ENCODE measurements at places on chromosomes 13 and 19.

- no peak for DNase-seq
Observed at GRCh38 chr19:46133101-46133627, 8.7 kb upstream of the IGFL3 start.

- no peak for DNase-seq
Observed at GRCh38 chr13:45565331-45565730, 50.2 kb downstream of the ERICH6B start.

DNA sequence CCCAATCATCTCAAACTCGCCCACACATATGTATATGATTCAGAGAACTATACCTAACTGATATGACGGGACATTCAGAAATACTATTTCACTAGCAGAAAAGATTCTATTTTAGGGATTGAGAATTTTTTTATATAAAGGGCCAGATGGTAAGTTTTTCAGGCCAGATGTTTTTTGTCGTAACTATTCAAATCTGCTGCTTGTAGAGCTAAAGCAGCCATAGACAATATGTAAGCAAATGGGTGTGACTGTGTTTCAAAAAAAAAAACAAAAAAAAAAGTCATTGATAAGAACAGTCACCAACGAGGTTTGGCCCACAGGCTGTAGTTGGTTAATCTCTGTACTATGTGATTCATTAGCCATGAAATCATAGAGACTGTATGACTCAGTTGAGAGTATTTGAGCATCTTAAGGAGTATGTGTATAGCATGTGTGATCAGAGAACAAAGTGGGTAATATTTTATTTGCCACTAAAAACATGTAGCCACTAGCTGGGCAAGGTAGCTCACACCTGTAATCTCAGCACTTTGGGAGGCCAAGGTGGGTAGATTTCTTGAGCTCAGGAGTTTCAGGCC, 2724.7 kb downstream of the PCDH9 start:
- no peak for DNase-seq

- no peak for DNase-seq
Observed at GRCh38 chr13:113401452-113402415, 37.8 kb upstream of the GRTP1 start.

GRCh38 chr13:34076943-34077703, 259.2 kb downstream of the RFC3 start:
- no peak for DNase-seq

DNA sequence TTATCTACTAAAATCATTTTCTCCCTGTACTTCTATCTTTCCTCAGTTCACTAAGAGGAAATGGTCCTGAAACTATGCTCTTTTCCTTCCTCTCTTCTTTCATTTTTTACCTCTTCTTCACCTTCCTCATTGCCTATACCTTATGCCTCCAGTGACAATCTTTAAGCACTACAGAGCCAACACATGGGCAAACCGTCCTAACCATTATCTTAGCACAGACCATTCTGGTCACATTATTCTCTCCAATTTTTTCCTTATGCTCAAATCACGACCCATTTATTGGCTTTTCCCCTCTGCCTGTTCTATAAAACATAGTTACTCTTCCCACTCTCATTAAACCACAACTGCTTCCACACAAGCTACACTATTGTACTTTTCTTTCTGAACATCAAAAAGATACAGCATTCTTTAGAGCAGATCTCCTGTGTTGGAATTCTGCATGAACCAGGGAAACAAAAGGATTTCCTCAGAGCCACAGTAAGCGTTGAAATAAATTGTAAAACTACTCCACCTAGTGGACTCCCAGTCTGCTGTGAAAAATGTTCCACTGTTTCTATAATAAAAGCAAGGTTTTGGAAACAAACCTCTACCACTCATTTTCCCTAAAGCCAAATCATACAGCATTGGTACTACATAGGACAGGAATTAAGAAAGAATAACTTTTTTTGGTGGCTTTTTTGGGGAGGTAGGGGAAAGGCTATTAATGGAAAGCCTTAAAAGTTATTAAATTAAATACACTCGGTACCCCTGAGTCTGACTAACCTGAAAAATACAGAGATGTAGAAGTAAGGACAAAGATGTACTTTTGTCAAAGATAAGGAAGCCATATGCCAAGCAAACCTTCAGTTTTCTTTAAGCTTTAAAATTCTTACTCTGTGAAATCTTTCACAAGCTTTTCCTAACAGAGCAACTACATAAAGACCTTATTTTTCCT, 19.5 kb downstream of the NUFIP1 start:
- DNase-seq = no peak

- no peak for DNase-seq
Observed at GRCh38 chr19:3034406-3034655, 5.3 kb upstream of the TLE2 start.

GRCh38 chr19:54421169-54421516, 5.9 kb downstream of the TTYH1 start:
- DNase-seq = no peak

DNA sequence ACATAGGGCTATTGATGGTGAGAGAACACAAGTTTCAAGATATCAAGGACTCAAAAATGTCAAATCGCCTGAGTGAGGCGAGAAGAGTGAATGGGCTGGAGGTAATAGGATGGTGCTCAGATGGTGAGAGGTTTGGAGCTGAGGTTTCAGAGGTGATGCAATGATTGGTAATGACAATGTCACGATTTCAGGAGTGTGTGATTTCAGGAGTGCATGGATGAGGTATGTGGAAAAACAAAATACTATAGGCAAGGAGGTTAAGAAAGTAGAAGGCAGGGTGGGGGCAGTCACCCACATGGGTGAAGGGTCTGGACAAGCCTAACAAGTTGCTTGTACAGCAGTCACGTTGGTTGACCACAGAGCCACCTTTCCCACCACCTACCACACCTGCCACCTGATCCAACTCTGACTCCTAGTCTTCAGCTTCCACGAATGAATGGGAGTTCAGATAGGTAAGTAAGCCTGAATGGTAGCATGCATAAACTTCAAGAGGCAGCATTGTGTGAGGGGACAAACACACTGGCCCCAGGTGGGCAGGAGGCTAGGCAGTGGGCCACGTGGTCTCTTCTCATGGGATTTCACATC, 71.5 kb downstream of the RUBCNL start:
- DNase-seq = no peak

GRCh38 chr19:13541554-13541953, 35.3 kb upstream of the CACNA1A start:
- no peak for DNase-seq

DNA sequence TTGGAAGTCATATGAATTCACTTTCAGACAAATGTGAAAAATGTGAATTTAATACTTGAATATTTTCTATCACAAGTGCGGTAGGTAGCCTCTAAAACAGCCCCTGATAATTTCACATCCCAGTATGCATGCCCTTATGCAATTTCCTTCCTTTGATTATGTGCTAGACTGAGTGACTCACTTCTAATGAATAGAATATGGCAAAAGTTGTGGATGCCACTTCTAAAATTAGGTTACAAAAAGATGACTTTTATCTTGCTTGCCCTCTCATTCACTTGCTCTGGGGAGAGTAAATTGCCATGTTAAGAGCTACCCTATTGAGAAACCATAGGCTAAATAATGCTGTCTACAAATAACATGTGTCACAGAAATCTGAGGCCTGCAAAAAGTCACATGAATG, 402.5 kb upstream of the PCDH9 start:
- DNase-seq = no peak

DNA sequence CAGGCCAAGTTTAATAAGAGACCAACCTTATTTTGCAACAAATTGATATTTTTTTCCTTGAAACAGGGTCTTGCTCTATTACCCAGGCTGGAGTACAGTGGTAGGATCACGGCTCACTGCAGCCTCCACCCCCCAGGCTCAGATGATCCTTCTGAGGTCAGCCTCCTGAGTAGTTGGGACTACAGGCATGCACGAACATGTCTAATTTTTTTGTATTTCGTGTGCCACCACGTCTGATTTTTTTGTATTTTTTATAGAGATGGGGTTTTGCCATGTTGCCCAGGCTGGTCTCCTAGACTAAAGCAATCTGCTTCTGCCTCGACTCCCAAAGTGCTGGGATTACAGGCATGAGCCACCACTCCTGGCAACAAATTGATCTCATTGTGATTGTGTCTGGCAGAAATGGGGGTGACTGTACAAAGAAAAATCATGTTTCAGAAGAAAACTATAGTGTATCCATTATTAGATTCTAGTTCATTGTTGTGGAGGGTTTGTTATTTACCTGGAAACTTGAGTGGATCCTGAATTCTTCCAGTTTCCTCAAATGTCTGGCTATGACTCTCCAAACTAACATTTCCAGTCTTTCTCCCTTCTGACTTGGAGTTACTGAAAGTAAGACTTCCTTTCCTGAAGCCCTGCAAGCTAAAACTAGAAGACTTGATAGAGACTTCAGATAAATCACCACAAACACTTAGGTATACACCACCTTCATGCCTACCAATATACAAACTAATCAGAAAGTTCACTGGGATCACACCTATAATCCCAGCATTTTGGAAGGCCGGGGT, 17.3 kb upstream of the AKT2 start:
- DNase-seq = no peak

GRCh38 chr19:10478476-10478875, 24.7 kb downstream of the KEAP1 start:
- DNase-seq = no peak

DNA sequence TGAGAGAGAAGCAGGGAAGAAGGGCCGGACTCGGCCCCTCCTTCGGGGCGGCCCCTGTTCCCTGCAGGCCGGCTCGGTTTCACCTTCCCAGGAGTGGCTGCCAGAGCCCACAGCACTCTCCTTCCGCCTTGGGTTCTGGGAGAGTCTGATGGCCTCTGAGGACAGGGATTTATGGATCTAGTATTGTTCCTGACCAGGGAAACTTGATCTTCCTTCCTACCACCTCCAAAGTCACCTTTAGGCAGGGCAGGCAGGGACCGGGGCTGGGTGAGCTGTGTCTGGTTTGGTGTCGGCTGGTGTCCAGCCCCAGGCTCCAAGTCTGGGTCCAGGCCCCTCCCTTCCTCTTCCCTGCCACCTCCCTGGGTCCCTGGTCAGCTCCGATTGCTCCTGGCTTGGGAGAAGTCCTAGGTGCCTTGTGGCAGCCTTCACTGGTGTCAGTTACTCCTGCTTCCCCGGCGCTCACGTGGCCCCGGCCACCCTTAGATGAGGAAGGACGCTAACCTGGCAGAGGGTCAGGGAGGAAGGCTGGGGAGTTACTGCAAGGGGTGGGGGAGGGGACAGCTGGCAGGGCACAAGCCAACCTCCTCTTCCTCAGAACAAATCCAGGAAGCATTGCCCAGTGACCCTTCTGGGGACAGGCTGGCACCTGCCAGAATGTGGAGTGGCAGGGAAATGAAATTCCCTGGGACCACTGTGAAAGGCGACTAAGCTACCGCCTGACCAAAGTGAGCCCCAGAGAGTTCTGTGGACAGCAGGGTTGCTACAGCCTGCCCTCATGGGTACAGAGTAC, 18.8 kb downstream of the RFX1 start:
- DNase-seq = no peak

DNA sequence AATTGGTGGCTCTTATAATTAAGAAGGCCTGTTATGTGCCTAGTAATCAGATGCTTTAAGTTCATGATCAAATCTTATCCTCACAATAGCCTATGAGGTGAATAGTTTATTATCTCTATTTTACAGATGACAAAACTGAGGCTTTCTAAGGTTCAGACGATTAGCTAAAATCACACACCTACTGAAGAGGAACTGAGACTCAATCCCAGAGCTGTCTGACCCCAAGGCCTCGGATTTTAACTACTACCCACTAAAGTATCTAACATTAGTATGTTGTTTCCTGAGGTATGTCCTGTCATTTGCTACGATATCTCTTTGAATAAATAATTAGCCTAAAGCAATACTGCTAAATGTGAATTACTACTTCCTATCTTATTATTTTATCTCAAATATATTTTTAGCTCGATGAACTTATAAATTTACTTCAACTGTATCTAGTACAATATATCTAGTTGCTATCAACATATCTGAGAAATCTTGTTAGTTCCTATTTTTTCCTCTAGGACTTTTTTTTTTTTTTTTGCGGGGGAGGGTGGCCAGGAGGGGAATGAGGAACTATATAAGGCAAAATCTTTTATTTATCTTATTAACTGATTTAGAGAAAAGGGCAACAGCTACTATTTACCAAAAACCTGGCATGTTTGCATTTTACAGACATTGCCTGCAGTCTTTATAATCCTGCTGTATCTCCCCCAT, 118.5 kb downstream of the ABCC4 start:
- DNase-seq = no peak

- peak; percentile 92 for DNase-seq
Observed at GRCh38 chr19:13116282-13117175, at the start of gene TRMT1. Gene TRMT1, minus strand, starts transcription at chr19:13116740. Its CDS starts 341 bp downstream, at chr19:13116399.

- no peak for DNase-seq
Observed at GRCh38 chr19:49069026-49069425, 3.5 kb downstream of the KCNA7 start.

- no peak for DNase-seq
Observed at GRCh38 chr13:18993884-18994660, 187.6 kb downstream of the TUBA3C start.

GRCh38 chr13:114142640-114143490, 10.4 kb upstream of the RASA3 start:
- DNase-seq = peak; percentile 72

DNA sequence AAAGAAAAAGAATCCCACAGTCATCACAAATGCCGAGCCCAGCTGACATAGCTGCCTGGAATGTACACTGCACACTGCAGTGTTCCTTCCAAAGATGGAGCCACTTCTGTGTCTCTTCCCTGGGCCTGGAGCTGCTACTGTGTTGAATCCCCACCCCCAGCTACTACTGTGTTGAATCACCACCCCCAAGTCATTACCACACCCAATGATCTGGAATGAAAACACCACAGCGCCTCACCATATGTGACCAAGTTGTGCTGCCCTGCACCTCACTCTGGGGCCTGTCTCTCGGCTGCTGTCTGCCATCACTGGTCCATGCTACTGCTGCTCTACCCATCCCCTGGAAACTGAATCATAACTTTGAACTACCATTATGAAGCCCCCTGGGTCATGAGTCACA, 861.2 kb downstream of the UQCRFS1 start:
- DNase-seq = no peak

DNA sequence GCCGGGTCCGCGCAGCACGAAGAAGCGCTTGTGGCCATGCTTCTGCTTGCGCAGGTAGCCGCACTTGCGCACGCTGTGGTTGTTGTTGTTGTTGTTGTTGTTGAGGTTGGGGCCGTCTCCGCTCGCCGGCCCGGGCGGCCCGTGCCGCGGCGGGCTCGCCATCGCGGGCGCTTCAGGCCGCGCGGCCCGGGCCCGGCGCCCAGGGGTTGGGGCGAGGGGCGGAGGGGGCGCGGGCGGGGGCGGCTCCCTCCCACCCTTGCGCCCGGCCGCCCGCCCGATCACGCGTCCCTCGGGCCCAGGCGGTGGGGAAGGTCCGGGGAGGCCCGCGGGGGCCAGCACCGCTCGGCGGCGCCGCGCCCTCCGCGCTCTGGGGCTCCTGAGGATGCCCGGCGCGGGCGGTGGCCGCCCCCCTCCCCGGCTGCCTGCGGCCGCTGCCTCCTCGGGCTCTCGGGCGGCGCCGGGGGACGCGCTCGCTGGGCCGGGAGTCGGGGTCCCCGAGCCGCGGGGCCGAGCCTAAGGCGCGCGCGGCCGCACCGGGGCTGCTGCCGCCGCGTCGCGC, 412 bp downstream of the IRS2 start:
- DNase-seq = peak; percentile 58

DNA sequence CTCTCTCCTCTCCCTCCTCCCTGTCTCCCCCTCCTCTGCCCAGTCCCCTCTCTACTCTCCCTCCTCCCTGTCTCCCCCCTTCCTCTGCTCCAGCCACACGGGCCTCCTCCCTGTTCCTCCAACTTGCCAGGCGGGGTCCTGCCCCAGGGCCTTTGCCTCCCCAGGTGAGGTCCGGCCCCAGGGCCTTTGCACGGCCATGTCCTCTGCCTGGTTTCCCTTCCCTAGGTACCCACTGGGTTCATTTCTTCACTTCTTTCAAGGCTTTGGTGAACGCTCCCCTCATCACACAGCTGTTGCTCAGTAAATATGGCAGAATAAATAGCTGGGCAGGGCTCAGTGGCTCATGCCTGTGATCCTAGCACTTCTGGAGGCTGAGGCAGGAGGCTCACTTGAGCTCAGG, 21.2 kb downstream of the MISP start:
- DNase-seq = no peak
